Right renal pelvis (tissue), 4 donors: ENCODE measurements at places on chromosomes 6 and 20. TPM values are rescaled to one million over a fixed set of nuclear protein-coding genes. Genes with fewer than 3 reads are reported as not detected.

The ZBTB46 gene
- polyA plus RNA-seq: 16.7 TPM

The RNF182 gene
- polyA plus RNA-seq: 4.1 TPM

The ADGRF4 gene
- 0.20 TPM for polyA plus RNA-seq

The BTN1A1 gene
- 0.16 TPM for polyA plus RNA-seq

The ATXN1 gene
- 21.6 TPM for polyA plus RNA-seq

The PROKR2 gene
- polyA plus RNA-seq: not detected

The AHI1 gene
- polyA plus RNA-seq: 47.5 TPM

The PDE10A gene
- polyA plus RNA-seq: 20.7 TPM

The SLC17A1 gene
- polyA plus RNA-seq: 20.3 TPM

The KCNK16 gene
- not detected for polyA plus RNA-seq

The ADGB gene
- 0.46 TPM for polyA plus RNA-seq

The ROS1 gene
- 0.11 TPM for polyA plus RNA-seq

The SGK2 gene
- 35.2 TPM for polyA plus RNA-seq

The PTPN1 gene
- 32.0 TPM for polyA plus RNA-seq

The OR2J3 gene
- polyA plus RNA-seq: not detected

The LAMA2 gene
- 32.8 TPM for polyA plus RNA-seq

The SLC26A8 gene
- polyA plus RNA-seq: 0.12 TPM

The WFDC10B gene
- polyA plus RNA-seq: not detected
